ENCODE measurements at places on chromosomes 3 and 15.

GRCh38 chr15:97401195-97401594 lies 559.3 kb upstream of the ARRDC4 start:
- no peak for DNase-seq

DNA sequence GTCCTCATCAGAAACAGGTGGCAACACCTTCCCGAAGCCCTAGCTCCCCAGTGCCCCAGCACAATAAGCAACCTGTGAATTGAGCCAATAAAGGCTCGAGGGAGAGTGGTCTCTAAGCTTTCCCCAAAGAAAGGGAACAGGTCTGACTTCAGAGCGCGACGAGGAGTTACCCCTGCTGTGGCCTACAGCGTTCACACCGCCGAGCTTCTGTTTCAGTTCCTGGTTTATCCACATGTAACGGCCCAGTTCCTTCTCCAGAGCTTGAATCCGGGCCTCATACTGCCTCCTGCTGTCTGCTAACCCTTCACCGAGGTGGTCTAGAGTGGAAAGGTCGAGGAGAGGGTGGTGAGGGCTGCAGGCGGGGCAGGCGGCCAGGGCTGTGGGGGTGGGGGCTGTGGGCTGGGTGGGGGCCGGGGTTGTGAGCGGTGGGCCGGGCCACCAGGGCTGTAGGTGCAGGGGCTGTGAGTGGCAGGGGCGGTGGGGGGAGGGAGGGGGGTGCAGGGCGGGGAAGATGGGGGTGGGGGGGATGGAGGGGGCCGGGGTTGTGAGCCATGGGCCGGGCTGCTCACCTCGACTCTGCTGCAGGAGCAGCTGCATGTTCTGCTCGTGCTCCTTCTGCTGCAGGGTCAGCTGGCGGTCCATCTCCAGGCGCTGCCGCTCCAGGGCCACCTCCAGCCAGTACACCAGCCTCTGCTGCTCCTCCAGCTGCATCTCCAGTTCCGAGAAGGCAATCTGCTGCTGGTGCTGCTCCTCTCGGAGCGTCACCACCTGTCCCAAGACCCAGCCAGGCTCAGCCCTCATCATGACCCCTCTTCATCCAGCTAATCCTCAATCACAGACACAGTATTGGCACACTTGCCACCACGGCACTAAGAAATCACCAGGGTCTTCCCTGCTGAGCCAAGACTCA lies 26.2 kb downstream of the KIF7 start:
- no peak for DNase-seq

DNA sequence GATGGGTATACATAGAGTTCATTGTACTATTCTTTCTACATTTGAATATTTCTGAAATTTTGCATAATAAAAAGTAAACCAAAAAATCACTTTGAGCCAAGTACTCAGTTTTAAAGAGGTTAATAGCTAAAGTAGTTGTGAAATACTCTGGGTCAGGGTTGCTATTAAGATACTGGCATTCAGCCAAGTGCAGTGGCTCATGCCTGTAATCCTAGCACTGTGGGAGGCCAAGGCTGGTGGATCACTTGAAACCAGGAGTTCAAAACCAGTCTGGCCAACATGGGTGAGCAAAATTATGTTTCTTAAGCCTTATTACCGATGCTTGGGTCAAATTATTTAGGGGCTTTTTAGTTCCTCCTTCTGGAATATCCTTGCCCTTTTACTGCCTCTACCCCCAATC lies 122.0 kb upstream of the MELTF start:
- no peak for DNase-seq

DNA sequence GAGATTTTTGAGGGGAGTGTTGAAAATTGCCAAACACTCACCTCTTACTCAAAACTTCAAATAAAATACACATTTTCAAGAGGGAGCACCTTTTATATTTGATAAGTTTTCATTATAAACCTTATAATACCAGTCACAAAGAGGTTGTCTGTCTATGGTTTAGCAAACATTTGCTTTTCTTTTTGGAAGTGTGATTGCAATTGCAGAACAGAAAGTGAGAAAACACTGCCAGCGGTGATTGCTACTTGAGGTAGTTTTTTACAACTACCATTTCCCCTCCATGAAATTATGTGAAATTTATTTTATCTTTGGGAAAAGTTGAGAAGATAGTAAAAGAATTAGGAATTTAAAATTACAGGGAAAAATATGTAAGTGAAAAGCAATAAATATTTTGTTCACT lies 20.1 kb downstream of the DIPK2A start:
- no peak for DNase-seq

DNA sequence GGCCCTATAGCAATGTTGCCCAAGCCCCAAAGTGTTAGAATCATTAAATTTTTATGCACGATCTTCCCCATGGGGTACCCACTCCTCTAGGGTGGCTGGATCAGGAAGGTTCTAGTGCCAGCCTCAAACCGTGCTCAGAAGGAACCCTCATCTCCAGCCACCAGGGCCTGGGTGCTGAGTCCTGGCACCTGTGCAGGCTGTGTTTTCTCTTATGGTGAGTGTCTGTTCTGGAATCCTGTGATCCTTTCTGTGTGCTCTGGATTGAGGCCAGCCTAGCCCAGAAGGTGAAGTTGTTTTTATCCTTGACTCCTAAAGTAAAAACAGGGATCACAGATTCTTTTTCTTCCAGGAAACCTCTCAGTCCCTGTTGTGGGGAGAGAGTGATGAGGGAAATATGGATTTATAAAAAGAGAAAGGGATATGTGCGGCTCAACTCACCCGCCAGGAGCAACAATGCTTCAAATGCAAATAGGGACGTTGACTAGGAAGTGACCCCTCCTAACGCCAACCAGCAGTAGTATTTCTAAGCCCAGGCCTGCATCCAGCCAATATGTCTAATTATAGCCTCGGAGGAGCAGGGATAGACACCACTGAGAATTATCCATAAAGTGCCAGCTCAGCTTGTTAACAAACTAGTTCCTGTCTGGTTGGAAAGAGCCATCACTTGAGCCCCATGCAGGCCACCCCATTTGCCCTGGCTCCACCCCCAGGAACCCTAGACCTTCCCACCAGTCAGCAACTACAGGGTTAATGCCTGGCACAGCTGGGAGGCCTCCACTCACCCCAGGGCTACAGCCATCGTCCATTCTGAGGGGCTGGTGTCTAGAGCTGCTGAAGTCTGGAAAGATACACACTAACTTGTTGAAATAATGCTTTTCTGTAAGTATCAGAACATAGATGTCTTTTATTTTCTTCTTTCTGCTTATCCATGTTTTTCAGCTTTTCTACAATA lies 513.5 kb upstream of the PROK2 start:
- DNase-seq, result no peak

DNA sequence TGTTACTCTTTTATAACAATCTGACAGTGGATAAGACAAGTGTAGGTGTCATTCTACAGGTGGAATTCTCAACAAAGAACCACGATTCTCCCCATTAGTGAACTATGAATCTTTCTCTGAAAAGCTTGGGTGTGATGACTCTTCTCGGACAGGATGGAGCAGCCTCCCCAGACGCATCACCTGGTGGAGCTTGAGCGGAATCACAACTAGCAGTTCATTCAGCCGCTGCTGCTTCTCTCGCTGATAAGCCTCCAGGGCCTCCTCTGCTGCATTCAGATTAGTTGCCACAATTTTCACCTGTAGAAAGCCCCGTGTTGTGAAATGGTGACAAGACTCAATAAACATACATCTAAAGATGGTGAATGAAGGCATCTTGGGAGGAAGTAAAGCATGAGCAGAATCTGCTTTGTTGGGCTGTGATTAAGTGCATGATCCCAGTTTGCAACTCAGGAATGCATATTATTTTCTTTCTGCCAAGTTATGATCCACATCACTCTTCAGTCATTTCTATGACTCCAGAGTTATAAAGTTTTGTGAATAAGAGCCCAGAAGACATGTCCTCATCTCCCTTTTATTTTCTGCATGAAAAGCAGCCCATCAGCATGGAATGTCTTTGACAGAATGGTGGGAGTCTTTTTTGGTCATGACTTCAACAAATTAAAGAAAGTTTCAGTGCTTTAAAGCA lies 93.6 kb downstream of the BOC start:
- no peak for DNase-seq

DNA sequence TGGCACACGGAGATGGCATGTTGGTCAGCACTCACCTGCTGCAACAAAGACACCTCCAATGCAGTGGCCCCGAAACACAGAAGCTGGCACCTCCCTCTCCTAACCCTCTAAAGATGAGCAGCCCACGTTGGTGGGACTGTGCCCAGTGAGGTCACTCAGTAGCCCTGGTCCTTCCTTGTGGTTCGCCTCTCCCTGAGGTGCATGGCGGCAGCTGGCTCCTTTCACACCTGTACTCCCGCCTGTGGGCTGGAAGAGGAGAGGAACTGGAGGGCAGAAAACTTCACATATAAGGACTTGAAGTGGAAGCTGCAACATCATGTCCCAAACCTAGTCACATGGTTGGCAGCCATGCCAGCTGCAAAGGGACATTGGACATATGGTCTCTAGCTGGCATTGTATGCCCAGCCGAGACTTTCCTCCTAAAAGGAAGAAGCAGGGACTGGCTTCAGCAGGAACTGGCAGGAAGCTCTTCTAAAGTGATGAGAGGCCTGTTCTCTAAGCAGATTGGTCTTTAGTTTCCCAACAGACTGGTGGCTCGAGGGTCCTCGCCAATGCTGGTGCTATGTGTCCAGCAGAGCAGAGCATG lies 10.8 kb upstream of the C3orf22 start:
- DNase-seq, result no peak

- no peak for DNase-seq
Observed at GRCh38 chr3:32239307-32240158, 1.1 kb downstream of the CMTM8 start.

- DNase-seq, result no peak
Observed at GRCh38 chr3:141051443-141052200, 475 bp downstream of the SPSB4 start.

DNA sequence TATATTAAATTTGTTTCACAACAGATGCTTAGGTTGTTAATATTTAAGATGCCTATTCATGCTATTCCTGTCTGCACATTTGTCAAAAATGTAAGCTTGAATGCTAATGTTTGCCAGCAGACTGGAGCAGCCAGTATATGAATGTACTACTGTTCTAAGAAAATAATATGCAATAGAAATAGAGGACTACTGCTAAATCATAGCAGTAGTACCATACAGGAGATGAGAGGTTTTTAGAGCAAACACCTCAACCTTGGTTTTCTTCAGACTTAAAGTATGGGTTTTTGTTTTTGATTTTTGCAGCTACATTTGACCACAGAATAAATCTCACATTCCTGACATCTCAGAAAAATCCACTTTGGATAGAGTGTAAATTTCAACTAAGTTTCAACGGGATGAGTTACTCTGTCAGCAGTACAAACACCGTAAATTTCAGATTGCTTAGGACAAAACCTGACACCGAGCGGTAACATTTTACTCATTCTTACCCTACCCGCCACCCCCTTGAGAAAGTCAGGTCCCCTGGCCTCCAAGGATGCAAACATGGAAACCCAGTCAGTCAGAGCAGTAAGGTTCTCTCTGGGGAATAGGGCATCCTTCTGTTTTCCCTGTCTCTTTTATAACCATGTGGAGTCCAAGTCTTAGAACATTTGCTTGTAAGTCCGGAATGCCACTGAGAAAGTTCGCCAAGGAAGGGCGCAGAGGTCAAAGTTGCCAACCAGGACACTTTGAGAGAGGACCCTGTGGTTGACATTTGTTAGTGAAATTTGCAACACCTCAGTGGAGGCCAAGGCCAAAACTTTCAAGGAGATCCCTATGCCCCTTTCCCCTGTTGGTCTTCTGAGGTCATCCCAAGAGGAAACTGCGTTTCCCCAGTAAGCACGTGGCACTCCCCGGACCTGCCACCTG lies 17.9 kb upstream of the SATB1 start:
- DNase-seq, result no peak

DNA sequence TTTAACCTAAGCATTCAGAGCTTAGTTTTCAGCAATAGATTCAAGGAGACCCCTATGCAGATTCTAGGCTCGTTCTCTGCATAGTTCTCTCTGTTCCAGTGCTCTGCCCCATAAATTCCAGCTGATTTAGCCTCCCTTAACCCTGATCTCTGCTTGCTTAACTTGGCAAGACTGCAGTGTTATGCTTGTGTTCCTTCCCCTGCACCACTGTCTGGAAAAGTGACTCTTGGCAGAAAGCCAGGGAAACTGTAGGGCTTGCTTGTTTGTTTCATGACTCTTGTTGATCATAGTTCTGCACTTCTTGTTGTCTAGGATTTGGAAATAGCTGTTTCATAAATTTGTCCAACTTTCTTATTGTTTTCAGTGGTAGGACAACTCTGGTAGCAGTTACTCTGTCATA lies 40.1 kb downstream of the ANAPC13 start:
- no peak for DNase-seq

GRCh38 chr3:58640700-58641372 lies 25.7 kb downstream of the FAM3D start:
- peak; percentile 38 for DNase-seq

- no peak for DNase-seq
Observed at GRCh38 chr3:23981955-23982354, 36.9 kb downstream of the NR1D2 start.

GRCh38 chr3:172647823-172648222 lies 63.0 kb downstream of the NCEH1 start:
- DNase-seq, result no peak

DNA sequence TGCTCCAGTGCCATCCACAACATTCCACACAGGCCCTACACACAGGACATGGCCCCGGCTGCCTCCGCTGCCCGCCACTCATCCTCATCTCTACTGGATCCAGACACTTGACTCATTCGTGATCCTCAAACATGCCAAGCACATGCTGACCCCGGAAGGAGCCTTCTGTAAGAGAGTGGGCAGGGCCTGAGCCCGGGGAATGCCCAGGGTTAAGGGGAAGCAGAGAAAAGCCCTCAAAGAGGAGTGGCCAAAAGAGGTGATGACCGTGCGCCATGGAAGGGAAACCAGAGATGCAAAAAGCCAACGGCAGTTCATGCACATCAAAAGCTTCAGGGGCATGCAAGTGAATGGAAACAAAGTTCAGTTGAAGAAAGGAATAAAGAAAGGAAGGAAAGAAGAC lies 46.1 kb downstream of the RFTN1 start:
- DNase-seq, result peak; percentile 46

GRCh38 chr15:43920815-43921214 lies 94.0 kb downstream of the WDR76 start:
- no peak for DNase-seq

DNA sequence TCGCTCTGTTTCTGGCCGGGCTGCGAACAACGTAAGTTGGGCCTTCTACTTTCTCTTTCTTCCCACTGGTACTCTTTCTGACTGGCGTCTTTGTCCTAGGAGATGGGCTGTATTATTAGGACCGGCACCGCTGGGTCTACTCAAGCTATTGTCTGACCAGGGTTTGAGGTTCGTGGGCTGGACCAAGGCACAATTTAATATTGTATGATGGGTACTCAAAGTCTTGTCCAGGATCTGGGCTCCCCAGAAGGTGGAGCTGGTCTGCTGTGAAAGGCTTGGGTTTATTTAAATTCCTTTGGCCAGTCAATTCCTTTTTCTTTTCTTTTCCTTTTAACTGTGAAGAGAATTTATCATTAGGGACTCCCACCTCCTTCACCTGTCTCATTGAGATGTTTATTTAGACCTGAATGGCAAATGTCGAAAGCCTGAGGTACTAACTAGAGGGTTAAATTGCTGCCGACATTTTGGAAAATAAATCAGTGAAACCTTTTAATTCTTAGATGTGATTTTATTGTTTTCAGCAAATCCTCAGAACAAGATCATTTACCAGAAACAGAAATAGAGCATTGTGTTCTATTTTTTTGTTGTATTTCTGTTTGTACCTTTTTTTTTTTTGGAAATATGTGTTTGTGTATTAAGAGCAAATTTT lies 410 bp downstream of the LRRC49 start:
- no peak for DNase-seq

Data from CD4-positive, alpha-beta T cell treated with Interleukin-21 for 1 hour (primary cell).